Melanocyte of skin (primary cell): ENCODE measurements at places on chromosomes 3 and 15. TPM values are rescaled to one million over a fixed set of nuclear protein-coding genes. Genes with fewer than 3 reads are reported as not detected.

ARPIN gene
- 17.2 and 20.0 TPM in 2 replicates for total RNA-seq

DAZL gene
- not detected in 2 replicates for total RNA-seq

CACNA2D3 gene
- 0.36 TPM in 1 of 2 replicates, not detected in the other for total RNA-seq

XCR1 gene
- total RNA-seq = not detected in 2 replicates

SPTBN5 gene
- total RNA-seq = 2.5 and 3.0 TPM in 2 replicates
